ENCODE measurements at places on chromosomes 7 and 10. TPM values are rescaled to one million over a fixed set of nuclear protein-coding genes. Genes with fewer than 3 reads are reported as not detected.

GRCh38 chr7:114843102-114843501, 78.8 kb upstream of the MDFIC start:
- H3K27me3 ChIP-seq = no peaks in the 10 kb centered on the region
- H3K36me3 ChIP-seq = no peaks in the 10 kb centered on the region
- no peak overlapping the region for H3K27ac ChIP-seq
- no peak for DNase-seq
- H3K4me1 ChIP-seq = no peaks in the 10 kb centered on the region

GRCh38 chr7:99456288-99456687, 9.7 kb downstream of the ATP5MF start:
- peaks cover 66% of the 10 kb centered on the region for H3K36me3 ChIP-seq
- no peak overlapping the region for H3K4me3 ChIP-seq
- no peaks in the 10 kb centered on the region for H3K27me3 ChIP-seq
- no peak for DNase-seq

DNA sequence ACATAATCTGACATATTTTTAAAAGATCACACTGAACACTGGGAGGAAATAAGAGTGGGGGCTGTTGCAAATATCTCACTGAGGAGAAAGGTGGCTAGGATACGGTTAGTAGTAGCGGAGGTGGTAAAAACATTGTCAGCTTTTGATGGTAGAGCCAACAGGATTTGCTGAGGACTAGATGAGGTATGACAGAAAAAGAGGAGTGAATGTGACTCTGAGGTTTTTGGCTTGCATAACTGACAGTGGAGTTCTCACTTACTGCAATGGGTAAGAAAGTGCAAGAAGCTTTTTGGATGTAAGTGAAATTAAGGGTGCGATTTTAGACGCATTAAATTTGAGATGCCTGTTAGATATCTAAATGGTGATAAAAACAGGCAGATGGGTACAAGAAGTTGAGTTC, 102.0 kb upstream of the MBL2 start:
- no peak for DNase-seq
- H3K36me3 ChIP-seq = no peaks in the 10 kb centered on the region
- H3K4me3 ChIP-seq = no peak overlapping the region
- H3K4me1 ChIP-seq = no peaks in the 10 kb centered on the region

DNA sequence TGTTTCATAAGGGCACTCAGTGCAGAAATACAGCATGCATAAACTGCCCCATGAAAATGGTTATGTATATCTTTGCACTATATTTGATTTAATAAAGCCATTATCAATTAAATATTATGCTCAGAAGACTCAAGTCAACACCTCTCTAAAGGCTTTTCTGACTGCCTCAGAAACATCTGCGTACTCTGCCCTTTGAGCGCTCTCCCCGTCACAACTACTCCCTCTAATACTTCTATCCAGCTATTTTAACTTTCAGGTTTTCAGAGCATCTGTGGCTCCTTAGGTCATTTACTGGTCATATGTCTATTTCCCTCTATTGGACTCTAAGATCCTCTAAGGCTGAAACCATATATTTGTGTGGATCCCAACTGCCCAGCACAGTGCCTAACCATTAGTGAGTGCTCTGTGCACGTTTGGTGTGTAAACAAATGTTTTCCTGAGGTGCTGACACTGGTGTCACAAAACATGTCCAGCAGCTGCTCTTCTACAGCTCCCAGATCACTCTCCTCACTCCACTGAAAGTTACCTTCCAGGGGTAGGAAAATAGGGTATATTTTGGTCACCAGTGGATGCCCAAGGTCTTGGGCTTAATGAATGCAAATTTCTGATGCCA, 179.1 kb downstream of the BTAF1 start:
- H3K4me3 ChIP-seq = no peak overlapping the region
- no peak for DNase-seq
- no peaks in the 10 kb centered on the region for H3K36me3 ChIP-seq
- no peak overlapping the region for H3K27ac ChIP-seq
- no peaks in the 10 kb centered on the region for H3K27me3 ChIP-seq
- H3K4me1 ChIP-seq = peaks cover 7% of the 10 kb centered on the region

Gene STAMBPL1
- 67.6 TPM for total RNA-seq

Gene FAM25C
- total RNA-seq = not detected

Data from activated CD8-positive, alpha-beta T cell treated with anti-CD3 and anti-CD28 coated beads, Interleukin-2, amount 10 ng/mL, durations not matched to agents 7 days and 5 days (primary cell).